ENCODE measurements at places on chromosomes 11 and 22.

DNA sequence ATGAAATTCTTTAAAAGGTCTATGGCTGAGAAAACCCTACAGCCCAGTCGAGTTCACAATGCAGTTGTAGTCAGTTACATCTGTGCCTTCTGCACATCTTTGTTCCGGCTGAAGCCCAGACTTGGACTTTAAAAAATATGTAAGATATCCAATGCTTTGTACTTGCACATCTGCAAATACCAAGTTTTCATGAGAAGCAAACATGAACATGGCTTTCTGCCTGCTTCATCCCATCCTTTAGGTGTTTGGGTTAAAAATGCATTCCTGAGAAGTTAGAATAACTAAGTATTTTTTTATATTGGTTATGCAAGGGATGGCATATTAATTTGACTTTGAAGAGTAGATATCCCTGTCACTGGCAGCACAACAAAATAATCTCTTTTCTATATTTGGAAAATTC, 528.4 kb downstream of the METTL15 start:
- DNase-seq = no peak

GRCh38 chr11:131979364-131979763, 608.9 kb downstream of the NTM start:
- no peak for DNase-seq

DNA sequence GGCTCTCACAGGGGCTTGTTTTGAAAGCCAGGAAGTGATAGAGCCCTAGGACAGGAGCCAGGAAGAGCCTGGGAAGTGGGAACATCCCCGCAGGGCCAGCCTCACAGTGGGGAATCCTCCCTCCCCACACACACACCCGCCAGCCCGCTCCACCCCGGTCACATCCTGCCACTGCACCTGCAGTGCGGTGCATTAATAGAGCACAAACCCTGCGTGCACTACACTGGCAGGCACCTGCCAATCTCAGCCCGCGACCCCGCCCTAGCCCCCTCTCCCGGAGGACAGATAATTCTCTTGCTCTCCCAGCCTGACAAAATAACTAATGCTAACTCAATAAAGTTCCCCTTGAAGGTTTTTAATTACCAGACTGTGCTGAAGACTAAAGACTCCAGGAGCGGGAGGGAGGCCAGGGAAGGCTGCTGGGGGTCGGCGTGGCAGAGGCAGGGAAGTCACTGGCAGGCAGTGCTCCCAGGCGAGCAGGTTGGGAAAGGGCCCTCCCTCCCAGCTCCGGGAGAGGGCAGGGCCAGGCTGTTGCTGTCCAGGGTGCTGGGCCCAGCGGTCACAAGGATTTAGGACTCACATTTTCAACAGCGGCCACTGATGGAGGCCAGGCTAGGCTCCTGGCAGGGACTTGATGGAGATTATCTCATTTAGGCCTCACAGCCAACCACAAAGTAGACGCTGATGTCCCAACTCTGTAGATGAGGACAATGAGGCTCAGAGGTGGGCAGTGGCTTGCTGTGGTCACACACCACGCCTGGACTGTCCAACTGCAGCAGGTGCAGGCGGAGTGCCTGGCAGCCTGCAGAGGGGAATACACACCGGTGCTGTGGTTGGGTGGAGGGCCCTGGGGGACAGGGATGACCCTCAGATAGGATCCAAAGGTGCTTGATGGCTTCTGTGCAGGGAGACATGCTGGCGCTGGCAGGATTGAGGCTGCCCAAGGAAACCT, 23.9 kb upstream of the TCF20 start:
- no peak for DNase-seq

GRCh38 chr11:72737336-72737735, 14.9 kb downstream of the ARAP1 start:
- no peak for DNase-seq

- no peak for DNase-seq
These were observed 5.3 kb downstream of the LSP1 start for GRCh38 chr11:1858154-1858553.

DNA sequence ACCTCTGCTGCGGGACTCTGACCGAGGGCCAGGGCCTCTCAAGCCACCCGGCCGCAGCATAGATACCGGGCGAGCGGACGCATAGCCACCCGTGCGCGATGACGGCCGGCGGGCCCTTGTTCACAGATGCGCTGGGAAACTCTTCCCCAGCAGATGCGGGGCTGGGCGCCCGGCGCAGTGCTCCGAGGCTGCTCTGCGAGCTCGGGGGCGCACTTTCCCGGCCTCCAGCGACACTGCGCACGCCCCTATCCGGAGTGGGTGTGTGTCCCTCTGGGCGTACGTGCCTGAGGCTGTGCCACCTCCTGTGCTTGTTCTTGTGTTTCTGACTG, 104.7 kb upstream of the E2F8 start:
- DNase-seq = no peak

- no peak for DNase-seq
These were observed 65.3 kb downstream of the ARL14EP start for GRCh38 chr11:30387891-30388861.

GRCh38 chr11:75577207-75577606, 15.2 kb downstream of the SERPINH1 start:
- DNase-seq = peak; percentile 68

DNA sequence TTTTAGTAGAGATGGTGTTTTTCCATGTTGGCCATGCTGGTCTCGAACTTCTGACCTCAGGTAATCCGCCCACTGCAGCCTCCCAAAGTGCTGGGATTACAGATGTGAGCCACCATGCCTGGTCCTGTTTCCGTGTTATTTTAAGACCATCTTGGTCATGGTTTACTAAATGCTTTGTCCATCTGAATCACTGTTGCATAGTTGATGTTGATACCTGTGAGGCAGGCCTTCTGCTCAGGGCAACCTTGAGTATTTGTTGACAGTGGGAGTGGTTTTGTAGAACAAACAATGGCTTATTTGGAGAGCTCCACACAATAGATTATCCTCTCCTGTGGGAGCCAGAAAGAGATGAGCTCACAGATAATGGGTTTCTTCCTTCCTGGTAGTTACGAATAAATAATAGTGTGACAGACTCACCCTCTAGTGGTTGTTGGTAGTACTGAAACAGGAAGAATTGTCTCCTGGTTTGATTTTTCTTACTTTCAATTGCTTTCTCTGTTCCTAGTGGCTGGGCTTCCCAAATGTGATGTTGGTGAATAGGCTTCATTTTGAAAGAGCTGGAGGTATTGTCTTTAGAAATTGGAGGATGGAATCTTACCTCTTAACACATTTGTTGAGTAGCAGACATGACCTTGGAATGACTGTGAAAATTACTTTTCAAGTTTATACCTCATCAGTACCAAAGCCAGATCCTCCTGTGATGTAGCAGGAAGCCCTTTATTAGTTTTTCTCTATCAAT, 39.0 kb downstream of the CTNND1 start:
- no peak for DNase-seq

DNA sequence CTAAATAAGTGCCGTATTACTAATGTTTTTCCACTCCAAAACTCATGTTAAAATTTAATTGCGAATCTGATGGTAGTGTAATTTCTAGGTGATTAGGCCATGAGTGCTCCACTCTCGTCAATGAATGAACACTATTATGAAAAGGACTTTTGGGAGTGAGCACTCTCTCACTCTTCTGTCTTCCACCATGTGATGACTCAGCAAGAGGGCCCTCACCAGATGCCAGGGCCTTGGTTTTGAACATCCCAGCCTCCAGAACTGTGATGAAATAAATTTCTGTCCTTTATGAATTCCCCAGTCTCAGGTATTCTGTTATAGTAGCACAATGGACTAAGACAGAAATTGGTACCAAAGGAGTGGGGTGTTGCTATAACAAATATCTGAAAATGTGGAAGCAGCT, 8.1 kb downstream of the JRKL start:
- DNase-seq = no peak

GRCh38 chr11:12188548-12189317, 78.3 kb downstream of the MICAL2 start:
- no peak for DNase-seq

DNA sequence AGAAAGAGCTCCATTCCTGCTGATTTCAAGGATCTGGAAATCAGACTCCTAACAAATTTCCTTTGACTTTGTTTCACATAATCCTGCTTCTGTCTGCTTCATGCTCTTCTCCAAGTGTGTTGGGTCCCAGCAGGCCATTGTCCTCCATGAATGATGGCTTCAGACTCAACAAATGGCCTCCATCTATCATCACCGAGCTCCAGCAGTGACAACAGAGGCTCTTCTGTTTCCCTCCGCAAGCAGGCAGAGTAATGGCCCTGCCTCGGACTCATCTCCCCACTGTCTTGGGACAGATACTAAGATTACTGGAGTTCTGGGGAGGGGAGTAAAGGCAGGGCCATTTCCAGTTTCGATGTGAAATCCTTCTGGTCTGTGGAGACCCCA, 127.3 kb downstream of the TENM4 start:
- no peak for DNase-seq

GRCh38 chr11:93626038-93626437, 35.4 kb upstream of the CEP295 start:
- DNase-seq = no peak

DNA sequence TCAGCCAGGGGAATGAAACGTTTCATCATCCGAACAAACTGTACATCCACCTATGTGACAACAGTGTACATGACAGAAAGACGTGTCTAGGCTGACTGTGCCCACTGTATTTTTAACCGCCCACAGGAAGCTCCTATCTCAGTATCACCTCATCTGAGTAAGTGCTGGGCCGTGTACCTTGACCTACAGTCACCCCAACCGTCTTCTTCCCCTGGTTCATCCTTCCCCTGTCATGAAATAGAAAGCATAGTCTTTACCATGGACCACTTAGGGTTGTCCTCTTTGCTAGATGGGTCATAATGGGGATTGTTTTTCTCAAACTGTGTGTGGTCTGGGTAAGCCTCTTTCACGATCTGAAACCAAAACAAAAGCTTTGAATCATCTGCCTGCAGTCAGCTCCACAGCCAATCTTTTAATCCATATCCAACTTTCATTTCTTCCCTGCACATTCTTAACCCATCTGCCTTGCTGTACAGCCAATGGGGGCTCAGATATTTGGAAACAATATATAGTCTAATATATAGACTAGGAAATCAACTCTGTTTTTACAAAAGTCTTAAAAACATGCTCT, 4.2 kb downstream of the THYN1 start:
- DNase-seq = no peak

- no peak for DNase-seq
These were observed 29.3 kb downstream of the NEFH start for GRCh38 chr22:29509298-29509697.

GRCh38 chr11:16778286-16778685, 39.8 kb downstream of the C11orf58 start:
- no peak for DNase-seq

- no peak for DNase-seq
These were observed 489 bp downstream of the NUP98 start for GRCh38 chr11:3796801-3797328.

DNA sequence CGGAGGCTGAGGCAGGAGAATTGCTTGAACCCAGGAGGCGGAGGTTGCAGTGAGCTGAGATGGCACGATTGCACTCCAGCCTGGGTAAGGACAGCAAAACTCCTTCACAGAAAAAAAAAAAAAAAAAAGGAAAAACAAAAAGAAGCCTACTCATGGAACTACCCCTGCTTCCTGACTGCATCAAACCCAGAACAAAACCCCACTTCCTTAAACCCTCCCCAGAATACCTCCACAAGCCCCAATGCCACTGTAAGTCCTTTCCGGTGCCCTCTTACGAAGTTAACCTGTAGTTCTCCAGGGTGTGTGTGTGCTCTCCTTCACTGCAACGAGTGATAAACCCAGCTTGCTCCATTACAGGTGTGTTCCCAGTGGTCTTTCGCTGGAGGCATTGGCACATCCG, 8.6 kb upstream of the TOLLIP start:
- no peak for DNase-seq

- DNase-seq = no peak
These were observed 453.0 kb upstream of the LUZP2 start for GRCh38 chr11:24043842-24044241.

GRCh38 chr11:75301131-75301530, 50.3 kb downstream of the ARRB1 start:
- DNase-seq = no peak

GRCh38 chr11:59899532-59899931, 20.9 kb downstream of the OOSP3 start:
- no peak for DNase-seq

- no peak for DNase-seq
These were observed 68.3 kb downstream of the CTTN start for GRCh38 chr11:70466596-70466995.

GRCh38 chr11:9982127-9982795, 311.8 kb downstream of the SBF2 start:
- no peak for DNase-seq

- no peak for DNase-seq
These were observed 37.7 kb downstream of the DDI1 start for GRCh38 chr11:104073950-104074705.

GRCh38 chr11:9853929-9854552, 190.2 kb downstream of the SWAP70 start:
- DNase-seq = no peak

GRCh38 chr11:126140926-126141280, 70.5 kb downstream of the RPUSD4 start:
- DNase-seq = no peak

- DNase-seq = peak; percentile 21
These were observed 14.8 kb upstream of the MAML2 start for GRCh38 chr11:96357794-96358193.

DNA sequence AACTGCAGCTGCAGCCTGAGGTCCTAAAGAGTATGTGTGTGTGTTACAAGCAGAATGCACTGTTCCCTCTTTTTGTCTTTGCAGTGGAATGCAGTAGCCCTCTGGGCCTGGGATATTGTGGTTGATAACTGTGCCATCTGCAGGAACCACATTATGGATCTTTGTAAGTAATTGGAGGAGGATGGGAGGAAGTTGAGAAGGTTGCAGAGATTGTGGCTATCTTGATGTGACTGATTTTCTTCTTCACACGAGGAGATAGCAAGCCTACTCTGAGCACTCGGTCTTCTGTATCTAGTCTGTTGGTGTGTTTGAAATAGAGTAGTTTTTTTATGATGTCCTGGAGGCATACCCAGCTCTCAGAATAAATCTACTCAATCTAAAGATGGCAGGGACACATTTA, 2.3 kb downstream of the RBX1 start:
- no peak for DNase-seq

DNA sequence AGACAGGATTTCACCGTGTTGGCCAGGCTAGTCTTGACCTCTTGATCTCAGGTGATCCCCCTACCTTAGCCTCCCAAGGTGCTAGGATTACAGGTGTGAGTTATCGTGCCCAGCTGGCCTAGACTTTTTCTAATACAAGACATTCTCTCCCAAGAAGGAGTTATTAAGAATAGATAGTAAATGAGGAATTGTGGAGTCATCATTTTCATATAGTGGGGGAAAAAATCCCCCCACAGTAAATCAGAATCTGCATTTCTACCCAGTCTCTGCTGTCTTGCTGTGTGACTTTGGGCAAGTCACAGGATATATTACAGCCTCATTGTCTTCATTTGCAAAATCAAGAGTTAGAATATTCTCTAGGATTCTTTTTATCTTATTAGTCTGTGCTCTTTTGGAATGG, 21.6 kb downstream of the SLC6A5 start:
- DNase-seq = no peak

- no peak for DNase-seq
These were observed 25.7 kb upstream of the CDC42EP2 start for GRCh38 chr11:65288706-65289536.

GRCh38 chr11:126322996-126323395, 19.1 kb downstream of the DCPS start:
- no peak for DNase-seq

GRCh38 chr11:76327756-76328388, 53.1 kb downstream of the THAP12 start:
- DNase-seq = no peak
